ENCODE measurements at places on chromosomes 7 and 10.
A peak's percentile ranks its signal among the peaks of the same experiment; 100 is the strongest.

DNA sequence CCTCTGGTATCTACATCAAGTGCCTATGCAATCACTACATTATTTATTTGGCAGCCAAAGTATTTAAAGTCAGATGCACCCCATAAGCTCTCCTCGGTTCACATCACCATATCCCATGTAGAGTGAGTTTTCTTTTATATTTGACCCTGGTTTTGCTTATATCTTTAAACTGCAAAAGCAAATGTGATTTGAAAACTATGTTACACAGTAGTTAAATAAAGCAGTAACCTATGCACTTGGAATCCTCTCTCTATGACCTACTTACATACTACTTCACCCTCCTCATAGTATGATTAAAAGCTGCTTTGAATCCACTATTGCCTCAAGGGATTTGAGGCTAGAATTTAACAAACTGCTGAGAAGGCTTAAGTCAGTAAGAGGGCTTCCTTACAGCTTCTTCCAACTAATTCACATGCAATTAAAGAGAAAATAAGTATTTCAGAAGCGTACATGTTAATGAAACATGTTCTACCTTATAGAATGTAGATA, 2.2 kb upstream of the CELF2 start:
- no peak for DNase-seq

- DNase-seq: no peak
Observed at GRCh38 chr10:38003588-38003987, 6.9 kb upstream of the ZNF33A start.

DNA sequence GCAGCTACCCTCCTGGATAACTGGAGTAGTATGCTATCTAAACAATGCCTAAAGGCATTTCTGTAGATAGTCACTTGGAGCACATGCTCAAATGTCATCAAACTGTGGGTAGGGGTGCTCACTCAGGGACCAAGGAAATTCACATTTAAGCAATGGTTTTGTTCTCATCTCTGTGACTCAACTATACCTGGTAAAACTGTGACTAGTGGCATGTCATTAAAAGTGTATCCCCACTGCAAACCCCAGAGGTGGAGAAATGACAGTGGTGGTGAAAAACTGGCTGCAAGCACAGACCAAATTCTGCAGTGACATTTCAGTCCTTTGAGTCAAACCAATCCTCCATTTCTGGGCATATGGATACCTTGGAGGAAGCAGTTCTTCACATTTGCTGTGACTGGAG, 134.2 kb upstream of the EFCAB10 start:
- DNase-seq: no peak

- DNase-seq: no peak
Observed at GRCh38 chr7:38858259-38858884, 50.6 kb downstream of the VPS41 start.

GRCh38 chr10:46229144-46229563, 57.6 kb upstream of the ANTXRL start:
- no peak for DNase-seq

DNA sequence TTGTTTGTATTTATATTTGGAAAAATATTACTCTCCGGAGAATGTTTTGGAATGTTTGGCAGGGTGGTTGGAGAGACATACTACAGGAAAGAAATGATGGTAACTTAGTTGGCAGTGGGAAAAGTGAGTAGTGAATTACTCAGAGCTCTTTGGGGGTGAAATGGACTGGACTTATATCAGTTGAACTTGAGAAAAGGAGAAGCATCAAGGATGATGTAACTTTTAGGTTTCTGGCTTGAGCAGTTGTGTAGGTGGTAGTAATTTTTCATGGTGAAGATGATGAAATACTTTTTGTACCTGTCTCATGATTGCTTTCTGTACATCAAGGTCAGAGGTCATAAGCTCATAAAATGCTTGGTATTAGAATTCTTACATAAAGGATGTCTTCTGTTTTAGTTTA, 617.2 kb downstream of the AUTS2 start:
- DNase-seq: no peak

DNA sequence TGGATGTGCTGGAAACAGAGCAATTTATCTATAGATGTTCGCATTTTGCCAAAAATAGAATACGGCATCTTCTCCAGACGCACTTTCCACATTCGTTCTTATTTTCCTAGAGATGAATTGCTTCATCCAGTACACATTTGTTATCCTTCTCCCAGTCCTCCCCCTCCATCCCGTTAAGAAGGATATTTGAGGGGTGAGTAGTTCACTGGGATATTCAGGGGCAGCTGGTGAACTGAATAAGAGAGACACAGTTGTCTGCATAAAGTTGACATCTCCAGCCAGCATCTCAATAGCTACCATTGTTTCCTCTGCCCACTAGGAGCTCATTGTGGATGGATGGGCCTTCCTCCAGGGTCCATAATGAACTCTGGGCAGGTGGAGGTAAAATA, 456.8 kb upstream of the NRP1 start:
- DNase-seq: no peak

- no peak for DNase-seq
Observed at GRCh38 chr10:78852466-78853240, 216.1 kb upstream of the ZMIZ1 start.

DNA sequence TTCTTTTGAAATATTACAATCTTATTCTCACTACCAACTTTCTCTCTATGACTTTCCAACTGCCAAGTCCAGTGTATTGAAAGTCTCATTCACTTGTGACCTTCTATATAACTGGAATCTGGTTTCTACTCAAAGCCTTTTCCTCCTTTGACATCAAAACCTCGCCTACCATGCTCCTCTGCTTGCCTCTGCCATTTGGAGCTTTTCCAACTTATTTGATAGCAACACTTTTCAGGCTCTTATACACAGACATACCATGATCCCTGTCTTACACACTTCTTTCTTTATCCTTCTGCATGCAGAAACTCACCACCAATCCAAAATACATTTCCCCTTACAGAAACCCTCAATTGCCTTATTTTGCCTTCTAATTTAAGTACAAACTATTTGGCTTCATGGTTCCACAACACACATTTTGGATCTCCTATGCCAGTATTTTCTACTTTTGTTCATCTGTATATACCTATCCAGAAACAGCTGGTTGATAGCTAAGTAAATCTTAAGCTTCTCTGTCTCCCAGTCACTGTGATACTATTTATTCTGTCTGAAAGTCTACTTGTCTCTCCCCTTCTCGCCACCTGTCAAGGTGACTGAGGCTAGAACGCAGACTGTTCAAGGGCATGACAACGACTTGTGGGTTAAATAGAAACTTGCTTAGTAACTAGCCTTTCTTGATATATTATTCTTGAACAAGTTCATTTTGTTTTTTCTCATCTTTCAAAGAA, 22.4 kb downstream of the GNG11 start:
- no peak for DNase-seq

GRCh38 chr7:132738254-132738653, 162.0 kb upstream of the PLXNA4 start:
- DNase-seq: no peak

GRCh38 chr10:128927497-128928161, 539.4 kb upstream of the MGMT start:
- DNase-seq: no peak

DNA sequence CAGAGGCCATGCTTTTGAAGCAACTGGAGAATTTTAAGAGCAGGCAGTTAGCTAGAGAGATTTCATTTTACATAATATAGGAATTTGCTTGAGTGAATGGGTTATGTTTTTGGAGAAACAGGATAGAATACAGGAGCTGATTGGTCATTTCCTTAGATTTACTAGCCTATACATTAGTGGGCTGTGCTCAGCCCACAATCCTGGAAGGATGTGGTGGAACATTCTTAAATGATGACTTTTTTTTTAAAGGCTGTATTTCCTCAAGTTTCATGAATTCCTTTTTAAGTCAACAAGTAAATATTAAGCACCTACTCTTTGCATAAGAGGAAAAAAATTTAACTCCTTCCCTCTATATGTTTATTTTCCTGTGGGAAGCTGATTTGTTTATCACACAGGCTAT, 314.4 kb upstream of the BMPER start:
- no peak for DNase-seq

GRCh38 chr7:157077986-157078644, 60.6 kb upstream of the UBE3C start:
- no peak for DNase-seq

DNA sequence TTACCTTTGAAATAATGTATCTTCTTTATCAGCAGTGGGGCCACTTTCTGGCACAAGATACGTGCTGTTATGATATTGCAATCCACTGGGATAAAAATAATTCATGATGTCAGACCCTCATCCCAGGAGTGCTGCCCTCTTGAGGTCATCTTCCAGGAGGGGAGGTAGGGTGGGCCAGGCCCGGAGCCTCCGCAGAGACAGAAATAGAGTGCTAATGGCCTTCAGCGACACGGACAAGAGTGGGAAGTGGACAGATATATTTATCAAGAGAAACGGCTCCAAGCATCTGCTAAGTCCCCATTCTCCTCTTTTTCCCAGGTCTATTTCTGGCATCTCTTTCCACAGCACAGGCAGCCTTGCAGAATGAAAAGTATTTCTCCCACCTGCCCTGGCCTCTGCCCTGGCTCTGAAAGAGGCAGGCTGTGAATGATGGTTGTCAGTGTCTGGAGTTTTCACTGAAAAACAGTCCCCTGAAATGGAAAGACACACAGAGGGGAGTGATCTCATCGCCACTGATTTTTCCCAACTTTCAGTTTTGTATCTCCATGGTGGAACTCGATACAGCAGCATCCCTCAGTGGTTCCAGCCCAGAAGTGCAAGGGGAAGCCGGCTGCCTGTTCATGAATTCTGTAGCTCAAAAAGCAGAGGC, 251.7 kb upstream of the MYO3A start:
- no peak for DNase-seq

DNA sequence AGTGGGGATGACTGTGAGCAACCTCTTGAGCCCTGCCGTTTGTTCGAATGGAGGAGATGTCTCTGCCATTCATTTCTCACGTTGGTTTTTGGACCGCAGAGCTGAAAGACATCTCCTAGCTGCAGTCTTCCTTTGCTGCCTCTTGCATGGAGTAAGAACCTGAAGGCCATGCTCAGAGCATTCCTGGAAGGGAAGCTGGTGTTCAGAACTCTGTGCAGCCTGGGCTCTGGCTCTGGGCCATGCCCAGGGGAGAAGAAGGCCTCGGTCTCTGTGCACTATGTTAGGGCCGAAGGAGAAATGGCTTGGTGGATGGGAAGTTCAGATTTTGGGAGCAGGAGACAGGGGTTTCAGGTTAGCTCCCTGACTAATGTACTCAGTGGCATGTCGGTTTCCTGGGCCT, 22.9 kb downstream of the SFTPD start:
- DNase-seq: no peak

DNA sequence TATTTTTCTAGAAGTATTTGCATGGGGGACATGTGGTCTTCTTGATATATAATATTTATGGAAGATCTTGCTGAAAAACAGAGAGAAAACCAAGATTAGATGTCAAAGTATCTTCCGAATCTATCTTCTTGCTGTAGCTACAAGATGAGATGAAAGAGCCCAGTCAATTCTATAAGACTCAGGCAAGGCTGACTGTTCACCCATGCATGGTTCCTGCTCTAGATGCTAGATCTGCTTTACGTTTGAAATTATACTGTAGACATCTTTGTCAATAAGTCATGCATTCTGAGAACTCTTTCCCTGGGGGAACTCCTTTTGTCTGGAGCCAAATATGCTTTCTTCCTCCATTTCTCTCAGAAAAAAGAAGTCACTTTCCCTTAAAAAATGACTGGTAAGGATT, 1292.0 kb downstream of the XPNPEP1 start:
- no peak for DNase-seq

GRCh38 chr7:159107161-159107892, 37.3 kb downstream of the VIPR2 start:
- DNase-seq: no peak

- DNase-seq: no peak
Observed at GRCh38 chr7:83476511-83477050, 172.4 kb downstream of the SEMA3E start.

DNA sequence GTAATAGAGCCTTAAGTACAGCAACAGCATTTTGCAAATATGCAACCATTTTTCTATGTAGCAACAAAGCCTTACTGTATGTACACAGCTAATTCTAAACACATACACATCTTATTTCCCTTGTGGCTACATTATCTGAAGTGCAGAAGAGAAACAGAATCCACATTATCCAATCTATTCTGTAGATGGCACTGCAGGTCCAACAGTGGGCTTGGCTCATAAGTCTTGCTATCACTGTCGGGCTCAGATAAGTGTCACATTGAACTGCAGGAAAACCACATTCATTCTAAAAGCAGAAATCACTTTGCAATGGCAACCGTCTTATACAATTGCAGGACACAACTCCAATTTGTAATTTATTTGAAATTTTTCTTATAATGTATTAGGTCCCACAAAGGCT, 109.8 kb upstream of the NOBOX start:
- no peak for DNase-seq

- DNase-seq: no peak
Observed at GRCh38 chr7:79988653-79989052, 146.0 kb upstream of the GNAI1 start.

- DNase-seq: peak; percentile 96
Observed at GRCh38 chr10:16965740-16966447, 148.7 kb upstream of the RSU1 start.

DNA sequence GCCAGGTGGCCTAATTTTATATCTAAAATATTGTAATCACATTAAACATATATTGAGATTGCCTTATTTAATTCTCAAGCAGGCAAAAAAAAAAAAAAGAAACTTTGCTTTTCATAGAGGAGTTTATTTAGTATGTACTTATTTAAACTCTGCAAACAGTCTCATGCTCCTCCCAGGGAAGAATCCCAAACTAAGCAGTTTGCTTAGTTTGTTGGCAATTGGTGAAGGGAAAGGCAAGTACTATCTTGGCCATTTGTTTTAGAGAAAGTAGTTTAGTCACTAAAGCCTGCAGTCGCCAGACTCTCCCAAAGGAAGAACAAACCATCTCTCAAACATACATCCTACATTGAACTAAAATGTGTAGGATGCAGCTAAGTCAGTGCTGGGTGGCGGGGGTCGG, 226.8 kb downstream of the CDC14C start:
- DNase-seq: no peak

- no peak for DNase-seq
Observed at GRCh38 chr7:30840141-30841024, 69.2 kb downstream of the MINDY4 start.

DNA sequence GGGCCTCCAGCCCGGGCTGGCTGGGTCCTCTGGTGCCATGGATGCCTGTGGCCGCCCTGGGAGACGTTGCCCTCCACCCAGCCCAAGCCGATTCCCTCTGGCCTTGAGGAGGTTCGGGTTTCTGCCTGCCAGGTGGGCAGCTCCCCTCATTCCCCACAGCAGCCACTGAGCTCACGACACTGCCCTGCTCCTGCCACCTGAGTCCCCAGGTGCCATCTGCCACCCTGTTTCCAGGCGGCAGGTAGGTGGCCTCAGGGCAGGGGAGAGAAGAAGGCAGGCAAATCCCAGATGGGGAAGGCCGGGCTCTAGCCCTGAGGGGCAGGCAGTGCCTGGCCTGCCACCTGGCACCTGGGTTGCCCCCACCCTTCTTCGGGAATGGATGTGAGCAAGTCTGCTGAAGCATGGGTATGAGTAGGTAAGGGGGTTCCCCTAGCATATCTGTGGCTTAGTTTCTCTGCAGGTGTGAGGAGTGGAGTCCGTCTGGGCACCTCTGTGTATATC, 92.2 kb upstream of the PPIF start:
- DNase-seq: no peak

- DNase-seq: no peak
Observed at GRCh38 chr7:5582532-5582935, 158.9 kb upstream of the TNRC18 start.

GRCh38 chr10:69451784-69452251, 553 bp downstream of the TSPAN15 start:
- no peak for DNase-seq

- no peak for DNase-seq
Observed at GRCh38 chr10:23375366-23375765, 30.8 kb upstream of the C10orf67 start.

All from SW 1271 (cell line).